A172 (cell line): ENCODE measurements at places on chromosomes 6 and 20. TPM values are rescaled to one million over a fixed set of nuclear protein-coding genes. Genes with fewer than 3 reads are reported as not detected.

DNA sequence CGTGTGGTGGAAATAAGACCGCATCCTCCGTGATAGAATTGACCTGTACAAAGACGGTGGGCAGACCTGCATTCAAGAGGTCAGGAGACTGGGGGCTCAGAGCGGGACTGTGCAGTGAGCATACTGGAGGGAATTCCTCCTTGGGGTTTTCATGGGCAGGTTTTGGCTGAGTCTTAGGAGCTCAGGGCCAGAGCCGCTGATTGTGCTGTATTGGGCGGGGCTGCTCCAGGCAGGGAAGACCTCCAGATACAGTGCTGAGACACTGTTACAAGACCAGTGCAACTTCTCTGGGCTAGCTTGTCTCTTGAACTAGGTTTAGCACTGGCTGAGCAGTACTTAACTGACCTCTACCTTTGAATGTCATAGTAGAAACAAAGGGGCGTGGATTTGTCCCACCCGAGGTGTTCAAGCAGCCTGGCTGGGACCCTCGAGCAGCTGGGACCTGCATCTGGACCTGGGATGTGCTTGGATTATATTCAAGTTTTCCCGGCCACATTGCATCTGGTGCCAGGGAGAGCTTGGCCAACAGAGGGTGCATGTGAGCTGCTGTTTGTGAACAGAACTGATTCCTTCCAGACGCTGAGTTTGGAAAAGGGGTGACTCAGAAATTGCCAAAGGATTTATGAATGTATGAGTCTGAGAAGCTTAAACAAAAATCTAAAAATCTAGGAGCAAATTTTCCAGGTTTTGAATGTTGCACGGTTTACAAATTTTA, 33.4 kb upstream of the SLC22A1 start:
- DNase-seq: peak; percentile 61

GRCh38 chr6:142300758-142301650, 803 bp upstream of the ADGRG6 start:
- peak; percentile 75 for DNase-seq

DNA sequence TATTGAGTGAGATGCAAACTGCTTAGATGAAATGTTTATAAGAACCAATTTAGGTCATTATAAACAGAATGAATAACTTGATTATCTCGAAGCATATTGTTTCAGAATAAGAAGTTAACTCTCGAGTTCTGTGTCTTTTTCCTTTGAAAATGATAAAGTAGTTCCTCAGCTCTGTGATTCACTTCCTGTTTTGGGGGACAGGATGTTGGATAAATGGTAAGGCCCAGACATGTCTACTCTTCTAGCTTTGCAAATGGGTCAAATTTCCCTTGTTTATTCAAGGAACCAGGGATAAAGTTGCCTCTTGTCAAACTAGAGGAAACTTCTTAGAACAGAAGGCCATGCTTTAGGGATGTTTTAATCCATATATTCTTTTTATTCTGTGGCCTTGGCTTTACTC, 246.9 kb downstream of the SOX4 start:
- peak; percentile 46 for DNase-seq

GRCh38 chr20:34713194-34713943, 9.2 kb downstream of the TP53INP2 start:
- peak; percentile 99 for DNase-seq

Gene JAG1
- 6.2 and 9.4 TPM in 2 replicates for total RNA-seq

Gene NRSN1
- total RNA-seq: not detected in 2 replicates

Gene LAMA4
- total RNA-seq: 7.4 and 11.5 TPM in 2 replicates

Gene LRRC1
- total RNA-seq: 11.3 and 13.3 TPM in 2 replicates

Gene GGTLC1
- total RNA-seq: not detected in 2 replicates
